ENCODE measurements at places on chromosomes 3 and 15.

DNA sequence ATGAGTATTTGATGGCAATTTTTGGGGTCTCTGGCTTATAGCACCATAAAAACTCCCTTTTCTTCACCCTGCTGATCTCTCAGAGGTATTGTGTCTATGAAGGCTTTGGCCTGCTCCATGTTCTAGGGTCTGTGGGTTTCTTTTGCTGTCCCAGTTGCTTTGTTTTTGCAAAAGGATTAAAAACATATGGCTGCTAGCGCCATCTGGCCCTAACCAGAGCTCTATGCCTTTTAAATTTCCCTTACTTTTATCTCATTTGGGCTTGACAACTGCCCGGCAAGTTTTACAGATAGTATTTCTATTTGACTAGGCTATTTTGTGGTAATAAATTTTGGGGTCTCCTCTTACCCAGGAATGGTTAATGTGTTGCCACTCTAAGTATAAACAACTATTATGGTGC is 6.4 kb upstream of the GHRL start:
- no peak for DNase-seq

DNA sequence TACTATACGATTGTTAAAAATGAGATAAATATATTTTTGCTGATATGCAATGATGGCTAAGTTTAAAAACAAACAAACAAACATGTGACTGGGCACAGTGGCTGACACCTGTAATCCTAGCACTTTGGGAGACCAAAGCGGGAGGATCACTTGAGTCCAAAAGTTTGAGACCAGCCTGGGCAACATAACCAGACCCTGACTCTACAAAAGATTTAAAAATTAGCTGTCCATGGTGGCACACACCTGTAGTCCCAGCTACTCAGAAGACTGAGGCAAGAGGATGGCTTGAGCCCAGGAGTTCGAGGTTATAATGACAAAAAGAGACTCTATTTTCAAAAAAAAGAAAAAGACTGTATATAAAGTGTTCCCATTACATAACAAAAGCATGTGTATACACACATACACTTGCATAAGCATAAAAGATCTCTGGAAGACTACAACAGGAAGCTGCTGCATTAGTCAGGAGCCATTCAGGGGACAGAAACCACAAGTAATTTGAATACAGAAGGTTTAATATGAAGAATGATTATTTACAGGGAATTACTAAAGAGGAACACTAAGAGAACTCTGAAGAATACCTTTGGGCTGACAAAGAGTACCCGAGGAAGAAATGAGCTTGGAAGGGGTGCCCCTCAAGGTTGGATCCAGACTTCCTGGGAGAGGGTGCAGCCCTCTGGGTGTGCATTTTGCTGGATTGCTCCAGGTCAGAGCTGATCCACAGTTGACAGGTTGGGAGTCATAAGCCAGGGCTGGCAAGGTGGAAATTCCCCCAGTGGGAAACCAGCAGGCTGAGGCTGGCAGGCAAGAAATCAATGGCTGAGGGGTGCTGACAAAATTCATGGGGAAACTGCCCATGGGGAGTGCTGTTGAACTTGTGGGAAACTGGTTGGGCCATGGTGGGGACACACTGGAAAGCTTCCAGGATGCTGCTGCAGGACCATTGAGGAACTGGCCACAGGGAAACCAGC is 9.3 kb upstream of the TM4SF18 start:
- peak; percentile 85 for DNase-seq

GRCh38 chr15:57732526-57733331 is 26.2 kb downstream of the POLR2M start:
- DNase-seq, result peak; percentile 4

DNA sequence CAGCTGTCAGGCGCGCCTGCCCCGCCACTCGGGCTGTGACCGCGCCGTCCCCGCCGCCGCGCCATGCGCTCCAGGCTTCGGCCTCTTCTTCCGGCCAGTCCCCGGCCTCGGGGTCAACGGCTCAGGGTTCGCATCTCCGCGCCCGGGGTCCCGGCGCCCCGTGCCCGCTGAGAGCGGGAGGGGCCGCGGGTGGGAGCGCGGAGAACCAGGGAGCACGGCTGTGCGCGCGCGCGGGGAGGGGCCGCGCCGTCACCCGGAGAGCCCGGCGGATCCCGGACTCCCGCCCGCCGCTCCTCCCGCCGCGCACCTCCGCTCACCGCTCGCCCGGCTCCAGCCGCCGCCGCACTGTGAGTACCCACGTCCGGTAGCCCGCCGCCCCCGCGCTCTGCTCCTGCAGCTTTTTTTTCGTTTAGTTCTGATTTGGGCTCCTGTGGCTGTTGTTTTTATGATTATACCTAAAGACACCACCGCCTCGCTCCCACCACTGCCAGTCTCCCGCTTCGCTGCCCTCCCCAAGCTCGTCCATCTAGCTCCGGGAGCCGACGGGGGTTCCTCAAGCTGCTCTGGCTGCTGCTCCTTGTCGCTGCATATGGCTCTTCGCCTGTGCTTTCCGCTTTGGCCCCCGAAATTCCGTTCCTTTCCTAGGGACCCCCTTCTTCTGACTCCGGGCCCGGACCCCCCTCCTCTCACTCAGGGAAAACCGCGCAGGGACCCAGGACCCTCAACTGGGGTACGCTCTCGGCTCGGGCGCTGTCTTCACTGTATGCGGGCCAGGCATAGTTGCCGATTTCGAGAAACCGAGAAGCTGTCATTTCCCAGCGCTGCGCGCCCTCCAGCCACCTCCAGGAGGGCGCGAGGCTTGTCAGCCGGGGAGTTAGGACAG is 1.8 kb upstream of the SKOR1 start:
- no peak for DNase-seq

- no peak for DNase-seq
Observed at GRCh38 chr3:155494332-155494731, 200.8 kb upstream of the STRIT1 start.

DNA sequence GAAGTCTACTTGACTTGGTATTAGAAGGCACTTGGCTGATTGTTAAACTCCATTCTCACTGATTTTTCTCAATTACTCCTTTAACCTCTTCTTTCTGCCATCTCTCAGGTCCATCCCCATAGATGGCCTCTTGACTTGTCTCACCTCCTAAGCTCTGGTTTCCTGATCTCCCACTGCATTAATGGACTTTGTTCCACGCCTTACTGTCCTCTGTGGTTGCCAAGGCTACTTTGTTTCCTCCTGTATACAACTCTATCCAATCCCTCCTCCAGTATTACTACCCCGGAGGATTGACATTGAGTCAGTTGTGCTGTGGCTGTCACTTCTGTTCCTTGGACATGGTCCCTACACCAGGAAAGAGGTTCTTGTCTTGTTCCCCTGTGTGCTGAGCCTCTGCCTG is 10.6 kb upstream of the GLCE start:
- DNase-seq, result no peak
